ENCODE measurements at places on chromosomes 7 and 10.

DNA sequence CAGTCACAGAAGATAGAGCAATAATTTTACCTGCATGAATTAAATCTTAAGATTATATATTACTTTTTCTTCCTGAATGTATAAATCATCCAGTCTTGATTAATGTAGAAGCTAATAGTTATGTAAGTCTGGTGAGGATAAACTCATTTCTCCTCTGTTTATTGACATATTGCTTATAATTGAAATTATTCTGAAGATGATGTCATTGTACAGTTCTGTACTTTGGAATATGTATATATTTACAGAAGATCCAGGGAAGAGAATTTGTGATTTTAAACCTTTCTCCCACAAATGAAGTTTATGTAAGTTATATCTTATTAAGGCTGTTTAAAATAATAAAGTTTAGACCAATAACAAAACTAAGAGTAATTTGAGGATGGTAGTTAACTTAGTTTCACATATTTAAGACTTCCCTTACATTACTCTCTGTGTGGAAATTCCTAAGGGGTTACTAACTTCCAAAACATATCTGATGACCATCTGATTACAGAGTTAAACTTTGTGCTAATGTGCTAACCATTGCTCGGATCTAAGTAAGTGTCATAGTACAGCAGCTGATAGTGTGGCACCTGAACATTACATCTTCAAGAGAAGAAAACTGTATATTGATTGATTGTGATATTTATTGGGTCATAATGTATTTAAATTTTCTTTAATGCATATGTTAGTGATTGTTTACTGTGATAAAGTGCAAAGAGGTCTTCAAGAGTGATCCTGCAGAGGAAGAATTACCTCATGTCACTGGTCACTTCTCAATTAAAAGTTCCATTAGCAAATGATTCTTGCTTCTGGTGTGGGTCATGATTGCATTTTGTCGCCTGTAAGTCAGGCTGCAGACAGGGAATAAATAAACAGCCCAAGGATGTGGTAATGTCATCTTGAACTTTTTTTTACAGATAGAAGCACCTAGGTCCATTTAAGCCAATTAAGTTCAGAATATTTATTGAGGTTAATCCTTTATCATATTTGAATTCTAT is 96.9 kb downstream of the UBE3C start:
- DNase-seq = no peak

DNA sequence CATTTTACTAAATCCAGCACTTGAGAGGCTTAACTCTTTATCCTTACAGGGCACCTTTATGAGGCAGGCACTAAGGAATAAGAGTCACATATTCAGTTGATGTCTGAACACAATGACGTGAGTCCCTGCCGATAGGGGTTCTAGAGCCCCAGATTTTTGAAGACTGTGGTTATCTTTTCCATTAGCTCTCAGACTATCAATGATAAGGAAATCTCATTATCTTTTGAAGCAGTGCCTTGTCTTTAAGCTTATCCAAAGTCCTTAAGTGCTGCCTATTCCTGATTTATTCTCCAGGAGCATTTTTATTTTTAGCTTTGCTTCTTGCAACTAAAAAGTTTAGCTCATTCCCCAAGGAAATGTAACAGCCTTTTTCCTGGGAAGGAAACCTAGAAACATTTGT is 444.1 kb upstream of the LRRN3 start:
- DNase-seq = no peak

GRCh38 chr10:99450156-99450555 is 19.7 kb upstream of the GOT1 start:
- no peak for DNase-seq

DNA sequence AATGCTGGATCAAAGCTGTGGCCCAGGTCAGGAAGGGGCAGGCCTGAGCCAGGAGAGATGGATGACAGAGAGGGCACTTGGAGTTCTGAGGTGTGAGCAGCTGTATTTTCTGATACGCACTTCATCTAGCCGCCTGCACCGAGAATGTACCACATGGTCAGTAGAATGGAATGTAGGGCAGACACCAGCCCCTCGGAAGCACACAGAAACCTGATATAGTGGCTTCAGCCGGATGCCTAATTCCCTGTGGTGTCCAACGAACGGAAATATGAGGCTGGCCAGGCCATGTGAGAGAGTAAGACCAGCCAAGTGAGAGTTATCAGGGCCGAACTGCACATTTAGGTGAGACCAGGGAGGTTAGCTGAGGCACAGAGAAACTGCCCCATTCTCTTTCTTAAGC is 46.7 kb upstream of the PLCE1 start:
- no peak for DNase-seq

GRCh38 chr10:46305986-46306385 is 19.2 kb downstream of the ANTXRL start:
- no peak for DNase-seq

DNA sequence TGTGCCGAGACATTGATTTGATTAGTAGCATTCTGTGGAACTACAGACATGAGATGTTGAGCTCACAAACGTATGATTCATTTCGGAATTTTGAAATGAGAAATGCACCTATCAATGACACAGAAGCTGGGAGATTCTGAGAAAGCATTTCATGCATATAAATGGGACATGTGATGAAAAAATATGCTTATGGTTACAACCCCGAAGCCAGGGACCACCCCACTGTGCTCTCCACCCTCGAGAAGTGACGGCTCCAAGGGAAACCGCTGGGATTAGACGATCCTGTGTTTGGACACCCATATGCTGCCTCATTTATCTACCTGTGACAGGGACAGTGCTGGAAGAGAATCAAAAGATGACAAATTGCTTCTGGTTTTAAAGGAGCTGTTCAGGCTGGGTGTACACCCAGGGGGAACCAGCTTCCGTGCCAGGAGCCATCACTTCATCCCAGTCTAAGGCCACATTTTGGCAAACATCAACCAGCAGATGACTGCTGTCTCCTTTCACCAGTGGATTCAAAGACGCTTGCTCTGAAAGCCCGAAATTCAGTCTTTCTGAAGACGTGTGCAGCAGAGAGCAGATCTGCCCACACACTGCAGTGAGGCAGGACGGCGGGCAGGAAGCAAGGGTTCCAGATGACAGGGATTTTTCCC is 109.9 kb downstream of the ATXN7L1 start:
- peak; percentile 23 for DNase-seq

GRCh38 chr7:107322015-107322414 is 147.8 kb upstream of the GPR22 start:
- DNase-seq = no peak
